Effector CD4-positive, alpha-beta T cell (primary cell): ENCODE measurements at places on chromosomes 7 and 10.

DNA sequence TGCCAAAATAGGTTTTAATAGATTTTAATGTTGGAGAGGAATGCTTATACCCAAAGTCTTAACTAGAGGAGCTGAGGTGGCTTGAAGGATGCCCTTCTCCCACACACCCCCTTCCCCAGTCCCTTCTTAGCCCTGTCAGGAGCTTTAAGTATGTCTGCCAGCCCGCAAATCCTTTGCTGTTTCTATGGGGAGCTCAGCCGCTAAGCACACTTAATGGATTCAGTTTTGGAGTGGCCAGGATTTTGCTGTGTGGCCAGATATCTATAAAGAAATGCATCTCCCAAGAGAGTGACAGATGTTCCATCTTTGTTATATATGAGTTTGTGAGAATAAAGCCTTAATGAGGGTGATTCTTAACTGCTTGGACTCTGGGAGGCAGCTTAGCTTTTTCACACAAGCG lies 152.9 kb upstream of the ZNF32 start:
- no peak for DNase-seq

GRCh38 chr7:82567841-82568240 lies 124.3 kb upstream of the CACNA2D1 start:
- no peak for DNase-seq

DNA sequence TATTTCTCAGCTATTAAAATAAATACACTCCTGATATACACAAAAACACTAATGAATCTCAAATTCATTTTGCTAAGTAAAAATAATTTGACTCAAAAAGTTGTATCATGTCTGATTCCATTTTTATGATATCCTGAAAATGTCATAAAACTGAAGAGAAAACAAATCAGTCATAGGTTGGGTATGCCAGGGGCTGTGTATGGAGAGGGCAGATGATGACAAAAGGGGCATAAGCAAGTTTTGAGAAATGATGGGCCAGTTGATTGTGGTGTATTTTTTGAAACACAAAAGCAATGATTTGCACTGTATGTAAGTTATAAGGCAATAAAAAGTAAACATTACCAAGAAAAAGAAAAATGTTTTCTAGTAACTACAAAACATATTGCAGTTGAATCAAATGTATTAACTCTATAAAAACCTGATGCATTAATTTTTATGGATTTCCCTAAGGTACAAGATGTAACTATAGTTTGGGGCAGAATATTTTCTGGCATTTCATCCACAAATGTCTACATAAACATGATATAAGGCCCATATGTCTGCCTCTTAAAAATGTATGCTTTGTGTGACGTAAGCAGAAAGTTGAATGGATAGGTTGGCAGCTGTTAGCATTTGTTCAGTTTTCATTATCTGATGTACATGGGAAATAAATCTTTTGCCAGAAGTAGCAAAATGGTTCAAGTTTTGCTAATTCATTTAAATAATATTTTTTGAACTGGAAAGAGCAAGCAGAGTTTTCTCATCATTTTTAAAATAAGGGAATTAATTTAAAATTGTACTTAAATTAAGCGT lies 35.1 kb upstream of the ING3 start:
- DNase-seq, result no peak

GRCh38 chr10:93754761-93755160 lies 3.0 kb upstream of the LGI1 start:
- DNase-seq, result no peak

DNA sequence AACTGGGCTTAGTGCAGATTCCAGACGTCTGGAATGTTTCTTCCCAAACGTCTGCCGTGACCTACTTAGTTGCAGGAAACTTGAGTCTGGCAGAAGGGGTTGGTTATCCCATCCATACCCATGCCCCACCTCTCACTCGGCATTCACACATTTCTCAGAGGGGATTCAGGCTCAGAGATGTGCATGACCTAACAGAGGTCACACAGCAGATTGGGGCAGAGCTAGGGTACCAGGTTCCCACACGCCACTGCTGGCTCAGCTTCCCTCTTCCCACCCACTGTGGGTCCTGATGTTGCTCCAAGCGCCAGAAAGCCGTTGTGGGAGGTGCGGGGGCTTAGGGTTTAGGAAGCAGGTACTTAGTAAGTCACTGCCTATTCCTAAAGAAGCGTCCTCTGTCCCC lies 3.0 kb downstream of the UCMA start:
- no peak for DNase-seq

- DNase-seq, result no peak
These were observed 844.5 kb downstream of the REEP3 start for GRCh38 chr10:64365663-64366062.

GRCh38 chr7:127828843-127829500 lies 177.0 kb downstream of the SND1 start:
- no peak for DNase-seq

GRCh38 chr7:158710651-158711102 lies 6.1 kb upstream of the NCAPG2 start:
- no peak for DNase-seq

GRCh38 chr10:91761721-91762120 lies 36.5 kb upstream of the TNKS2 start:
- no peak for DNase-seq

GRCh38 chr7:93622036-93623033 lies 47.8 kb upstream of the CALCR start:
- DNase-seq, result no peak

- no peak for DNase-seq
These were observed 911 bp upstream of the HNRNPH3 start for GRCh38 chr10:68330852-68331454.

- no peak for DNase-seq
These were observed 30.9 kb downstream of the GRID2IP start for GRCh38 chr7:6520163-6520981.

DNA sequence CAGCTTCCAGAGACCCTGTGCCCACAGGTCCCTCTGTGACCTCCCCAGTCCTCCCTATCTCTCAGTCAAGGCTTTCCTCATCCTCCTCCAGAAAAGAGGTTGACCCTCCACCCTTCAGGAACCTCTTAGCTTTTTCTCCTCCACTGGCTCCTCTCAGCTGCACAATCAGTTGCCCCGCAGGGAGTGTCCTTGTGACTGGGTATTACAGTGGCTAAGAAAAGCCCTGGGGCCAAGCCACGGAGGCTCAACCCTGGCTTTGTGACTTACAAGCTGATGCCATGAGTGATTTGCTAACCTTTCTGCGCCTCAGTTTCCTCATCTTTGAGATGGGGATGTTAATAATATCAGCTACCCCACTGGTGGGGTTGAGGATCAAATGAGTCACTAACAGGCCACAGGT lies 66.4 kb upstream of the ZMIZ1 start:
- no peak for DNase-seq

DNA sequence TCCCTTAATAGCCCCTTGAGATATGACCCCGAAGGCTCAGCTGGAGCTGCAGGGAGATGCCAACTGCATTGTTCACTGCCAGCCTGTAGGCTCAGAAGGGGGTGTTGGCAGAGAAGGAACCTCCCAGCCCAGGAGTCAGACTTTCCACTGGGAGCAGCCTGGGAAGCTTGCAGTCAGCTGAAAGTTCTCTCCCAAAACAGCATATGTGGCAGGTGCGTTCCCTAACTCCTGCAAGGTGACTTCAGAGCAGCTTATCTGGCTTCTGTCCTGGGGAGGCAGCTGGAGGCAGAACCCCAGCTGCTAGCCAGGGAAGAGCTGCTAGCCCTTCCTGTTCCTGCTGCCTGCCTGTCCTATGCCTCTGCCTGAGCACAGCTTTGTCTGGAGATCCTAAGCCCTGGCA lies 8.1 kb downstream of the SFTPA2 start:
- DNase-seq, result no peak

- DNase-seq, result no peak
These were observed 34.4 kb upstream of the ETV1 start for GRCh38 chr7:14023838-14024237.

DNA sequence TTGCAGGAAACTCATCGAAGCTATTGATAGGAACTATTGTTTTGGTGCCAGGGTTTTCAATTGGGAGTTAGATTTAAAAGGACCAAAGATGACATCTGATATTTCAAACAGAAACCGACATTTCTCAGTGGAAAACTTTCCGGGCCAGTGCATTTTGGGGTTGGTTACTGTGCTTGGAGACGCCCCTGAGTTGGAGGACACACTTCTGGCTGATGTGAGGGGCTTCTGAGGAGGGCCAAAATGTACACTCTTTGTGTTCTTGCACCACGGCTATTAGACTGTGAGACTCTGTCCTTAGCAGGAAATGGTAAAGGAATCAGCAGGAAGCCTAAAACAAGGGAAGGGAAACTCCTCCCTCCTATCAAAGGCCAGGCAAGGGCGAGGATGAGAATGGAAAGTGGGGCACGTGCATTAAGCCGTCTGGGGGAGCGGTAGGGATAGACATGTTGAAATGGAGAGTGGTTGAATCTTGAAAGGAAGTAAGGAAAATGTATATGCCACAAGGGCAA lies 1.8 kb upstream of the SRGN start:
- no peak for DNase-seq

DNA sequence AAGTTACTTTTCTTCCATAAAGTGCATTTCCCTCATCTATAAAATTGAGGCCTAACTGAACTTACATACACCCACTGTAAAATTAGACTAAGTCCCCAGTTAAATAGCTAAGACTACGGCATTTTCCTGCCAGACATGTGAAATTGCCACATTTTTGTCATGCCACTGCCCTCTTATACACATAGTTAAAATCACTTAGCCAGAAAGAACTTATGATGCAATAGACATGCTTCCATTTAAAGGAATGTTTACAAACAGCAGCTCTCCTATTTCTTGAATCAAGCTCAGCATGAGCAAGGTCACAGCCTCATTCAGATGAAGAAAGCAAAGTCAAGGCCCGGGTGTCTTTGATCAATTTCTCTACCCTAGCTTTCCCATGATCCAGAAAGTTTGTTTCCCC lies 175.7 kb downstream of the LRRN3 start:
- no peak for DNase-seq

- DNase-seq, result no peak
These were observed 13.8 kb downstream of the PIK3CG start for GRCh38 chr7:106878748-106879439.

DNA sequence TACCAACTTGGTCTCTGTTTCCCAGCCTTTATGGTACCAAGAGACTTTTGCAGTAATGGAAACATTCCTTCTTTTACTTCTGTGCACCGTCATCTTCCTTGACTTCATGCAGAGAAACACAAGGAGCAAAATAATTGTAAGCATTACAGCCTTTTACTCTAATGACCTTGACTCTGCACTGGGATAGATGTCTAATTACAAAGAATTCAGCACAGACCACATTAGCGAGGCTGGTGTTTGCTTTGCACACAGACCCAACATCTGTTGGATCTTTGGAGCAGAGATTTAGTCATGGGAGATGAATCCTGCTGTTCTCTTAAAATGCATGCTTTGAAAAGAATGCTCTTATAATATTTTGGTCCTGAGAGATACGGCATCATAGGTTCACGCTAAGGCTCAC lies 261.6 kb downstream of the TWIST1 start:
- no peak for DNase-seq

DNA sequence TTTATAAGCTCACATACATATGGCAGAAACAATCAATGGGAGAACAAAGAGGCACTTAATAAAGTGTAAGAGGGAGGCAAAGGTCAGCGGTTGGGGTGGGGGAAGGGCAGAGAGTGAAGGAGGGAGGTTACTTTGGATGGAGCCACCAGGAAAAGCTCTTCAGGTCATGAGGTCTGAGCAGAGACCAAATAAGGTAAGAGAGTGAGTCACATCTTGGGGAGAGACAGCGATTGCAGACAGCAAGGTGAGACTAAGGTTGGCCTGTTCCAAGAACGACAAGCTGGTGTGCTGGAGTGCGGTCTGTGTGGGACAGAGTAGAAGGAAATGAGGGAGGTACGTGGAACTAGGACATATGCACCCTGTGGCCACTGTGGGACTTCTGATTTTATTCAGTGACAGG lies 74.3 kb upstream of the TOMM7 start:
- no peak for DNase-seq

DNA sequence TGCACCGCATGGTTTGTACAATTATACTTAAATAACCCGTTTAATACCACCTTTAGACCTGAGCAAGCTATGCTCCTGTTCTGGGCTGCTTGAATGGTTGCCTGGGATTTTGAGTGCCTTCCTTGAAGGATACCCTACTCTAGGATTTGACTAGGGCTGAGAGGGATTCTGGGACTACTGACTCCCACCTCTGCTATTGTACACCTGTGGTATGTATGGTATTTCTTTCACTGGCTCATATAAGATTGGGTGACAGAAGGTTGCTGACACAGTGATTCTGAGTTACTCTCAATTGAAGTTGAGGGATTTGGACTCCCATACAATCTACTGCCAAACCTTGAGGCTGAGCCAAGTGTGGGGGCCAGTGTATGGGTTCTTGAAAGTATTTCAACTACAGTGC lies 494.4 kb upstream of the SEMA3D start:
- no peak for DNase-seq

DNA sequence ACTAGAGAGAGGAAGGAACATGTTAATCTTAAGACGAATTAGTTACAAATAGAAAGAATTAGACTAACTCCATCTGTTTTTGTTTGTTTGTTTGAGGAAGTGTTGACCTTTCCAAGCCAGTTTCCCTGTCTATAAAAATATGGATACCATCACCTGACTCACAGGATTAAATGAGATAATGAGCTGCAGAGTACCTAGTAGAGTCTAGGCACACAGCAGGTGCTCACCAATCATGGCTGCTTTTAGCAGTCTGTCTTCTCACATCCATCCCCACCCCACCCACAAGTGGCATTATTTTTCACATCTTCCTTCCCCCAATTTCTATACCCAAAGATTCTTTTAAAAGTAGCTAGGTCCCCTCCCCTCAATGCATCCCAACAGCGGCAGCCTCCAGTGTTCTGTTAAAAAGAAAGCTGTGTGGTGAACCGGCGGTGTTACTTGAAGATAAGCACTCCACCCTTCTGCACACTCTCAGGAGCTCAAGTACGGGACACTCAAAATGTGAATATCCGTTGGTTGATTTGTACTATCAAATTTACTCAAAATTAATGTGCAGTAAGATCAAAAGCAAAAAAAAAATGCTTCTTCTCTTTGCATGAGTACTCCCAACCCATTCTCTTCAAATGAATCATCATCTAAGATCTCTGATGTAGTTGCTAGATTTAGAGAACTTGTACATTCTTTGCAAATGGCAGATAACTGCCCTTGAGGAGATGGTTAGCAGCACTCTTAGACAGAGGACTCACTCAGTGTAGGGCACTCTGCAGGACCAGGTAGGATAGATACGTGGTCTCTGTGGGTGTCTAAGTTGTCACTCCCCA lies 145.4 kb upstream of the ASAH2 start:
- no peak for DNase-seq

GRCh38 chr10:30827531-30828120 lies 198.1 kb upstream of the LYZL2 start:
- no peak for DNase-seq

DNA sequence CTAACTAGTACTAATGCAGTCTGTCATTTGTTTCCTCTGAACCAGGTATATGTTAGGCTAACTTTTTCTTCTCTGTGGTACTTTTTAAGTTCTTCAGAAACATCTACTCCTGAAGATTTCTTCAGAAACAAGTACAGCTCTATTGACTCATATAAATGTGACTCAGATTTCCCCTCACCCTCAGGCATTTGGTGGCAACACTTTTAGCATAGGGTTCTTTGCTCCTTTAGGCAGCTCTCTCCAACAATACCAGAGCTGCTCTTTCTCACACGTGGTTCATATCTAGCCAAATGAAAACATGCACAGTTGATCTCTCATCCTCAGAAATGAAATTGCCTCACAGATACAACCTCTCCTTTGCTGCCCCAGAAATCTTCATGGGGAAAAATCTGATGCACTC lies 939.8 kb downstream of the SORCS1 start:
- no peak for DNase-seq
